ENCODE measurements at places on chromosomes 13 and 19.

DNA sequence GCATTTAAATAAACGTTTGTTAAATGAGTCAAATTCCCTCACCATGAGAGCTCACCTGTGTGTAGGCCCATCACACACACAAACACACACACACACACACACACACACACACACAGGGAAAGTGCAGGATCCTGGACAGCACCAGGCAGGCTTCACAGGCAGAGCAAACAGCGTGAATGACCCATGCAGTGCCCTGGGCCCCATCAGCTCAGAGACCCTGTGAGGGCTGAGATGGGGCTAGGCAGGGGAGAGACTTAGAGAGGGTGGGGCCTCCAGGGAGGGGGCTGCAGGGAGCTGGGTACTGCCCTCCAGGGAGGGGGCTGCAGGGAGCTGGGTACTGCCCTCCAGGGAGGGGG lies 8.5 kb upstream of the CEACAM5 start:
- DNase-seq: no peak

GRCh38 chr19:9058905-9059667 lies 27.8 kb upstream of the OR1M1 start:
- DNase-seq: no peak

GRCh38 chr13:37168151-37168550 lies 62.7 kb upstream of the CSNK1A1L start:
- no peak for DNase-seq

- DNase-seq: no peak
Measured at GRCh38 chr19:49920624-49921363, 8.2 kb upstream of the ATF5 start.

- no peak for DNase-seq
Measured at GRCh38 chr13:27922883-27923612, 3.2 kb downstream of the PDX1 start.

DNA sequence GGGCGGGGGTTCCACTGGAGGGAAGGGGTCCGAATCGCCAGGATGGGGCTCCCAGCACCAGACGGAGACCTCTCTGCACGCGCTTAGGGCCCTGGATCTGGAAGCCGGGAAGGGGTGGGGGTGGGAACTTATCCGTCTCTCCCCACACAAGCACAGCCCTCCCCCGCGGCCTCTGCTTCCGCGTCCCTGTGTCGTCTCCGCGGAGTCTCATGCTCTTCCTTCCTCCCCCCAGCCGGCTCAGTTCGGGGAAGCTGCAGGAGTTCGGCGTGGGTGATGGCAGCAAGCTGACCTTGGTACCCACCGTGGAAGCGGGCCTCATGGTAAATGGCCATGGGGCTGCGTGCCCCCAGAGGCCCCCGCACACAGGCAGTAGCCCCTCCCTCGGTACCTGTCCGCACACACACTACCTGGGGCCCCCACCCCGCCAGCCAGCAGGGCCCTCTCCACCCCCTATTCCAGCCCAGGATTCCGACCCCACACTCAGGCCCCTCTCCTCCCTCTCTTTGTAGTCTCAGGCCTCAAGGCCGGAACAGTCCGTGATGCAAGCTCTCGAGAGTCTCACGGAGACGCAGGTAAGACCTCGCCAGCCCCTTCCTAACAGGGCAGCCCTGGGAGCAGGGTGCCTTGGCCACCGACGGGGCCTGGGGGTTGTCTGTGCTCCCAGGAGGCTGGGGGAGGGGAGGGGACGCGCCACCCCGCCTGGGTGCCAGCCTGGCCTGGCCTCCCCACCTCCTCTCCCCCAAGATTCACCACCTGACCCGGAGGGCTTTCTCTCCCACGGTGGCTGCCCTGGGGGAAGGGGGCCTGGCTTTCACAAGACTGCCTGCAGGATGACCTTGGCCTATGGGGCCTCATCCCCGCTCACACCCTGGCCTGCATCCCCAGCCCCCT lies 3.2 kb downstream of the MIDN start:
- DNase-seq: peak; percentile 86
